ENCODE measurements at places on chromosomes 7 and 10.

GRCh38 chr7:27170426-27171324 lies 3.4 kb downstream of the HOXA10 start:
- no peak for DNase-seq

DNA sequence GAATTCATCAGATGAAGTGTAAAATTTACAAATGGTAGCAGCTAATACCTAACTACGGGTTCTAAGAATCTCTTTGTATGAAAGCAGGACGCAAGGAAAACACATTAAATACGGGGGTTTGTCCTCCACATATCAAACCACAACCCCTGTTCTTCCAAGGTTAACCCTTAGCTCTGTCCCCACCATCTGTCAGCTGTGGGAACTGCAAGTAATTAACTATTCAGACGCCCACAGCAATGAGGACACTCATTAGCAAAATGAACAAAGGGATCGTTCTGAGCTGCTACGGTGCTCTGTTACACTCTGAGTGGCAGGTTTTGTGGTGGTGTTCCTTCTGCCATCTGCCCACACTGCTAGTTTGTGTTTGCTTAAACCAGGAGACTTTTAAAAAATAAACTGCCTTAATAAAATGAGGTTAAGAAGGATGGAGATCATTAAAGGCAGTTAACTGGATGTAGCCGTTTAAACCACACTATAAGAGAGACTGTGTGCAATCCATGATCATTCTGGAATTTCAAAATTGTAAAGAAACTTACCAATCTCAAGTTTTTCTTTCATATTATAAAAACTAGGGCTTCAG lies 51.4 kb downstream of the C10orf67 start:
- peak; percentile 7 for DNase-seq

GRCh38 chr7:35726654-35727053 lies 31.7 kb upstream of the HERPUD2 start:
- DNase-seq = no peak

GRCh38 chr7:15104411-15105092 lies 202.0 kb upstream of the DGKB start:
- DNase-seq = no peak

DNA sequence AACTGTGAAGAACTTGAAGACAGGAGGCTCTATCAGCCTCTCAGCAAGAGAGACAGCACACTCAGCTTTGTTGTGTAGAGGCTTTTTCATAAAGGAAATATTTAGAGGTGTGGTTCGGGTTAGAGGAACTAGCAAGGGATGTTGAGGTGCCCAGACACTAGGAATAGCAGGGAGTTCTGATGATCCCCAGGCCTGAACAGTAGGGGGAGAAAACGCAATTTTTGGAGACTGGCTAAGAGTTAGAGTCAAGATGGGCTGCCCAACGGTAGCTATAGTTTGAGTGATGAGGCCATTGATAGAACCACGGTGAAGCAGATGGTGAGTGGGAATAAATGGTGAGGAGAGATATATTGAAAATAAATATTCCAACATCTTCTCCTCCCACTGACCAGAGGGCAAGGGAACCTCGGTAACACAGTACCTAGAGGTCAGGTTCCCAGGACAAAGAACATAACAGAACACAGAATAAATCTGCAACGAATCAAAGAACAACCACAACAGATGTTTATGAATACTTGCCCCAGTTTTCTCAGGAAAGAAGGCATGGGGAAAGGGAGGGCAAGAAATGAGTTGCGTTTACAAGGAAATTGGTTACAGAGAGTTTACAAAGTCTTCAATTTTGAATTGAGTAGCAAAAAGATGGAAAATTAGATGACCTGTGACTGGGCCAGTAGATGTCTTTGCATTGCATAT lies 24.2 kb upstream of the BPGM start:
- no peak for DNase-seq

GRCh38 chr10:124827474-124827873 lies 25.9 kb downstream of the ABRAXAS2 start:
- no peak for DNase-seq

DNA sequence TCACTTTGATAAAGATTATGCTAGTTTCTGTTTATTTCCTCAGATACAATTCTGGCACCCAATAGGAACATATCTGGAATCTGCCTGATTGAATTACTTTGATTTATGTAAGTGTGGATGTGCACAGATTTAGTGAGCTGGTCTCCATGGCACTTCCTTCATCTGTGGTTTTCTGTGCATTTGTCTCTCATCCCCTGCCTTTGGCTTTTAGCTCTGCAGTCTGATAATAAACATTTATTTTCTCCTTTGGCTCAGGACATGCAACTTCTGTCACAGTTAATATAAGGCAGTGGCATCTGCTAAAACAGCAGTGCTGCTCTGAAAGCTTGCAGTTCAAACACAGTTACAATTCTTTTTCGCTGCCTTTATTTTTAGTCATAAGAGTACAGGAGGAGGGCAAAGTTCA lies 273.7 kb upstream of the CHRM2 start:
- DNase-seq = no peak

DNA sequence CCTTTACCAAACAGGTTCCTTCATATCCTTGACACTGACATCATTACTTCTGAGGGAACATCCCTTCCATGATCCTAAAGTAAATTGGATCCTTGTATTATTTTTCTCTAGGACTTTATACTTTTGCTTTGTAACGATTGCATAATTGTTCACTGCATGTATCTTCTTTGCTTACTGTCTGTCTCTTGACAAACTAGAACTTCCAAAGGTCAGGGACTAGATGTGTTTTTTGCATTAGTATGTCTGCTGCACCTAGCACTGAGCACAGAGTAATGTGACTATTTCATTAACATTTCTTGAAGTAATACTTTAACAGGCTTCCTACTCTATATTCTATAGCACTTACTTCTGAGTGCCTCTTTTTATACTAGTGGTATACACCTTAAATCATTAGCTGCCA lies 976.6 kb upstream of the SORCS1 start:
- DNase-seq = no peak

DNA sequence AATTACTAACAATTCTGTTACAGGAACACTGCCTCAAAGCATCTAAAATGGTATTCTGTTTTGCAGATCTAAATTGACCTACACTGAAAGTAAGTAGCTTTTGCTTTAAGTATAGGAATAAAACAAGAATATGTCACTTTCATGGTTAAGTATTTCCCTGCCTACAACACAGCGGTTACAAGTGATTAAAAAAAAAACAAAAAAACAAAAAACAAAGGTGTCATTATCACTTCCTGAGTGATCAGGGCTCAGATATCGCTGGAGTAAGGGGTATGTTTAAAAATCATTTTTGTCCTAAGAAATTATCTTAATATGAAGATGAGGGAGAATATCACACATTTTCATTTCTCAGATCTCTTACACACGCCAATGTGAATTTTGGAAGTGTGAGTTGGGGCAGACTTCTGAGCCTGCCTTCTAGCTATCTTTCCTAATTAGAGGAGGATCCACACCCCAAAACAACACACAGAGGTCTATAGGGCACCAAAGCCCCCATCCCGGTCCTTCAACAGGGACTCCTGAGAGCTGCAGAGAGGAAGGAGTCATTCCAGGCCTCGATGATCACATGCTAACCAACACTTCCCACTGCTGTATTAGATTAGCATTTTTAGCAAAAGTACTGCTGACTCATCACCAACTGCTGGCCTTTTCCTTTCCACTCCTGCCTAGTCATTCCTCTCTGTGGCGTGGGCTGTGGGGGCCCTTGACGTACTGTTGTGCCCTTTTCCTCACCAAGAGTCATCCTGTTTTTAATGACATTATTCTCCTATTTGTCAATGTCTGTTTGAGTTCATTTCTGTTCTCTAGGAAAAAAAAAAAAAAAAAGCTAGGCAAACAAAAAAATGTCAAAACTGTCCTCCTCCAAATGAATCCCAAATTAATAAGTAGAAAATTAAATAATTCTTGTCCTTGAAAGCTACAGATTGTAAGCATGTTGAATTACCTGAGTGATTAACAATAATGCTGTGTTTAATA lies 31.2 kb downstream of the PRTFDC1 start:
- peak; percentile 43 for DNase-seq

DNA sequence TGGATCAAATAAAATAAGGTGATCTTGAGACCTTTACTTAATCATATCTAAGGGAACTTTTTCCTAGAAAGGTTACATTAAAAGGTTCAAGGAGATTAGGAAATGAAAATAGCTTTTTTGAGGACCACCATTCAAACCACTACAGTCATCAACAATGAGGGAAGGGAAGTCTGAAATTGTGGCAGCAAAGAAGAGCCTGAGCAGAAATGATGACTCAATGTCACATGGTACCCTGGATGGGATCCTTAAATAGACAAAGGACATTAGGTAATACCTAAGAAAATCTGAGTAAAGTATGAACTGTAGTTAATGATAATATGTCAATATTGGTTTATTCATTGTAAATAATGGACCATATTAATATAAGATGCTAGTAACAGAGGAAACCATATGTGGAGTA lies 236.0 kb downstream of the SEMA3D start:
- no peak for DNase-seq

DNA sequence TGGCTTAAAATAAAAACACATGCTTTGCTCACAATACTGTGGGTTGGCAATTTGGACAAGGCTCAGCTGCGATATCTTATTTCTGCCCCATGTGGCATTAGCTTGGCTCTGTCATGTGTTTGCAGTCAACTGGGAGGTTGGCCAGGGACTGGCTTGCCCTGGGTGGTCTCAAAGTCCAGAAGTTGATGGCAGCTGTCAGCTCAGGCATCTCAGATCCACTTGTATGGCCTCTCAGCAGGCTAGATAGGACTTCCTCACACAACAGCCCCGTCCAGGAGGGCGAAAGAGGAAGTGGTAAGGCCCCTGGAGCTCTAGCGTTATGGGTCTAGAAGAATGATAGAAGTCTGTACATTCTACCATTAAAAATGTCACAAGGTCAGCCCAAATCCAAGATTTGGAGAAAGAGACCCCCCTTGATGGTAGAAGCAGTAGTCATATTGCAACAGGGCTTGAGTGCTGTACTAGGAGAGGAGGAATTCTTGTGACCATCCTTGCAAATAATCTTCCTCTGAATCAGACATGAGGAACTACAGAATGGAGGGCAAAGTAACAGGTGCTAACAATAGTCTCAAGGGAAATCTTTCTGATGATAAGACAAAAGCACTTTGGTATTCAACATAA lies 166.2 kb downstream of the FAM107B start:
- DNase-seq = no peak

GRCh38 chr7:45225311-45225947 lies 67.8 kb downstream of the RAMP3 start:
- DNase-seq = no peak

DNA sequence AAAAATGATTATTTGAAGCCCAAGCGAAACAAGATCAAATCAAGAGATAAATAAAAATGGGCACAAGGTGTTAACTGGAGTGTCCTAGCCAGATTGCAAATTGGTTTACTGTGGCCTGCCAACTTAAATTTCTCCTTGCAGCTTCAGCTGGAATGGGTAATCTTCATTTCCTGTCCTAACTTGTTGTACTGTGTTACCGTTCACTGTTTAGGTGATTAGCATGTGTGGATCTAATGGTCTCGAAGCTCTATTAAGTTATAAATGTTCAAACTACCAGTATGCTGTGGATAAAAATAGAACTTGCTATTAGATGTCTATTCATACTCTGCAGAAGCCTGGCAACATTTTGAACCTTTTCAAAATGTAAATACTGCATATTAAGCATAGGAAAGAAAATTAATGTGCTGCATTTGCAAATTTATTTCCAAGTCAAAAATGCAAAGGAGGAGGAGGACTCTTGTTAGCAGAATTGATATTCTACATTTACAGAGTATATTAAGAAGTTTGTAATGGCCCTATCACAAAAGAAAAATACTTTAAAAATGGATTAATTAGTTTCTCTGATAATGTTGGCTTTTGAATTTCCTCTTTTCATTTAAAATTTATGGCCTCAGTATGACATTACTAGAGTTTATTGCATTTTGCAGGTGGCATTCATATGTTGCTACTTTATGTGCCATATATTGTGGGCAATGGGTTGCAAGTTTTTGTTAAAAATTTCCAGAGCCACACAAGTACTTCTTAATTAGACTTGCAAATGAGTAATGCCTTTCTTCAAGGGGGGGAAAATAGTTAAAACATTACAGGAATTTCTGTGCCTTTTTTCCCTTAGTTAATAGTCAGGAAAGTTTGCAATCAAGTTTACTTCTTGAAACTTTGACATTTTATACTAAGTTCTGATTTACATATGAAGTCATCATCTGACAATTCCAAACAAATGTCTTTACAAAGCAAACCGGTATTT lies 92.1 kb downstream of the CABCOCO1 start:
- DNase-seq = no peak

DNA sequence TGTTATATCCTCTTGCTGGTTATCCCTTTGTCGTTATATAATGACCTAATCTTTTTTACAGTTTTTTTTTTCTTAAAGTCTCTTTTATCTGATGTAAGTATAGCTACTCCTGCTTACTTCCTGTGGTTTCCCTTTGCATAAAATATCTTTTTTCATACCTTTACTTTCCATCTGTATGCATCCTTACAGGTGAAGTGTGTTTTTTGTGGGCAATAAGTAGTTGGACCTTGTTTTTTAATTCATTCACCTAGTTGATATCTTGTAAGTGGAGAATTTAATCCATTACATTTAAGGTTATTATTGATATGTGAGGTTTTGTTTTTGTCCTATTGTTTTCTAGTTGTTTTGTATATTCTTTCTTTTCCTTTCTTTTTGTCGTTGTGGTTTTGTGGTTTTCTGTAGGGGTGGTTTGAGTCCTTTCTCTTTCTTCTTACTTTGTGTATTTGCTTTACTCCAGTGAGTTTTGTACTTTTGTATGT lies 168.6 kb downstream of the MLLT10 start:
- DNase-seq = no peak

- no peak for DNase-seq
These were observed 13.6 kb downstream of the STAMBPL1 start for GRCh38 chr10:88893611-88894010.

- DNase-seq = no peak
These were observed 77.8 kb upstream of the NRP1 start for GRCh38 chr10:33412241-33412640.

DNA sequence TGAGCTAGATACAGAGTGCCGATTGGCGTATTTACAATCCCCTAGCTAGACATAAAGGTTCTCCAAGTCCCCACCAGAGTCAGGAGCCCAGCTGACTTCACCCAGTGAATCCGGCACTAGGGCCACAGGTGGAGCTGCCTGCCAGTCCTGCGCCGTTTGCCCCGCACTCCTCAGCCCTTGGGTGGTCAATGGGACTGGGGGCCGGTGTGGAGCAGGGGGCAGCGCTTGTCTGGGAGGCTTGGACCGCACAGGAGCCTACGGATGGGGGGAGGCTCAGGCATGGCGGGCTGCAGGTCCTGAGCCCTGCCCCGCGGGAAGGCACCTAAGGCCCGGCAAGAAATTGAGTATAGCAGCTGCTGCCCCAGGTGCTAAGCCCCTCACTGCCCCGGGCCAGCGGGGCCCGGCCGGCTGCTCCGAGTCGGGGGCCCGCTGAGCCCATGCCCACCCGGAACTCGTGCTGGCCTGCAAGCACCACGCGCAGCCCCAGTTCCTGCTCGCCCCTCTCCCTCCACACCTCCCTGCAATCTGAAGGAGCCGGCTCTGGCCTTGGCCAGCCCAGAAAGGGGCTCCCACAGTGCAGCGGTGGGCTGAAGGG lies 1113.8 kb upstream of the LRRTM3 start:
- DNase-seq = no peak

Data from stimulated activated CD8-positive, alpha-beta memory T cell treated with anti-CD3 and anti-CD28 coated beads, Interleukin-4, amount 100 ng/mL, for 24 hours (primary cell).